ENCODE measurements at places on chromosomes 11 and 22.

DNA sequence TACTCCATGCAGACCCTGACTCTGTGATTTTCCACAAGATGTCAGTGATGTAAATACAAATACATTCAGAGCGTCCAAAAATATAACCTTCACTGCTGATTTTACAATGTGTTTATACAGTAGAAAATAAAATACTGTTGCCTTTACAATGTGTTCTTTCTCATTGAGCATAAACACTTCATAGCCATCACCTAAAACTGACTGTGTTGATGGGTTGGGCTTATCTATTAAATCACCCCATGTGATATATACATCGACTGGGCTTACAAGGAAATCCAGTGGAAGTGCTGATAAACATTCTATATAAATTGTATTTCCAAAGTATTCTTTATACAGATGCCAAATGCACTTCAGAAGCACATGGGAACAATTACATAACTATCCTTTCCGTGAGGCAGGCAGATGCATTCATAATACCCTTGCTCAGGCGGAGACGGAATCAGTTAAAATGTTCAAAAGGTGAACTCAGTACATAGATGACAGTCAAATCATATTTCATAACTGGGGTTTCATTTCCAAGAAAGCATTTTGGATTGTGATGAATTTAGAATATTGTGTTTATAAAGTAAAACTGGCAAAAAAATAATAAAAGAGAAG lies 27.7 kb downstream of the DDI1 start:
- DNase-seq = no peak

- DNase-seq = no peak
Observed at GRCh38 chr11:134945993-134946392, 534.0 kb upstream of the B3GAT1 start.

DNA sequence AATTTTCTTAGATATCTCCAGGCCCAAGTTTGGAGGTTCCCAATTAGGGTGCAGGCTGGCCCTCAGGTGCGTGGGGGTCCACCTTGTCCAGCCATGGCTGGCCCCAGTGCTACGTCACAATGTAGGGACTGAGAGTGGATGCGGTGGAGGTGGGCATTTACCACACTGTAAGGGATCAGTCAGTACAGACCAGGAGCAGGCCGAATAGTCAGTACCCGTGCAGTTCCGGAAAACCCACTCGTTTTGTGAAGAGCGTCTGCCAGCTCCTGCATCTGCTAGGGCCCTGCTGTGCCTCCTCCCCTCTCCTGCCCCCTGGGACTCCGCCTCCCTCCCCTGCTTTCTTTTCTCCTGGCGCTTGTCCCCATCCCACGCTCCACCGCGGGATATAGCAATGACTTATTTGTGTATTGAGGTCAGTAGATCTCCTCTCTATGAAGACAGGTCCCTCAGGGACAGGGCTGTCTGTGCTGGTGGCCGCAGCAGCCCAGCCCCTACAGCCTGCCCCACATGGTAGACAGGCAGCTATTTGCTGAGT lies 50.4 kb upstream of the SEPTIN5 start:
- DNase-seq = peak; percentile 88

- DNase-seq = no peak
Observed at GRCh38 chr22:39612811-39613548, 42.4 kb downstream of the CACNA1I start.

- no peak for DNase-seq
Observed at GRCh38 chr22:35203583-35203982, 53.7 kb upstream of the HMGXB4 start.

DNA sequence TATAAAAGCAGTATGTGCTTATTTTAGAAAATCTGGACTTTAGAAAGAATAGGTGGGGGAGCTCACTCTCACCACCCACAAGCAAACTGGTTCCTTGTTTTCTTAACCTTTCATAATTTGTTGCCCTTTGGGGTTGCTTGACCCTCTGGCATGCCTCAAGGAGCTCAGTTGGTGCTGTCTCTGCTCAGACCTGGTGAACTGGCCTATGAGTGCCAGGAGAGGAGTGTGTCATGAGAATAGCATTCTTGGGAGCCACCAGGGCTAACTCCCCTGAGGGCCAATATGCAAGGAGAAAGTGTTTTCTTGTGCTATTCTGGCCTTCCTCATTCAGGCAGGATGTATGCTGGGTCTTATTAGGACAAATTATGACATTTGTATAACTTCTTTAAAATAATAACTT lies 21.0 kb upstream of the AMOTL1 start:
- DNase-seq = peak; percentile 40

DNA sequence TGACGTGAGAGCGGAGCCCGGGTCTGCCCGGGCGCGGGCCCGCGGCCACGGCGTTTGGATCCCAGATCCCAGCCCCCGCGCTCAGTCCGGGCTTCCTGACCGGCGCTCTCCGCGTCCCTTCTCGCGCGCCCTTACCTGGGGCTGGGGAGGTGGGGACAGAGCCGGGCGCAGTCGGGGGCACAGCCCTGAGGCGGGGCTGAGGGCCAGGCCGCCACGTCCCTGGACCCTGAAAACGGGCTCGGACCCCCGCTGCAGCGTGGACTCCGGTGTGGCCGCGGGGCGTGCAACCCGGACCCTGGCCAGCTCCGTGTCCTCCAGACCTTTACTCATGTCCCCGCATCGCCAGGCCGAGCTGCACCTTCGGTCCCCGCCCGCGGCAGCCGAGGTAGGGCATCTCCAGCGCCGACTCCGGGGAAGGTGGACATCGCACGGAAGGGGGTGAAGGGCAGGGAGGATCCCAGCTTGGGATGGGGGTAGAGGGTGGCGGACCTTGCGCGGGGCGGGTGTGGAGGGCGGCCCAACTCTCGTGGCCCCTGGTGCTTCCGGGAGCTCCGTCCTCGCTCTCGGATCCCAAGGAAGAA lies 9.9 kb upstream of the AIFM3 start:
- DNase-seq = no peak

DNA sequence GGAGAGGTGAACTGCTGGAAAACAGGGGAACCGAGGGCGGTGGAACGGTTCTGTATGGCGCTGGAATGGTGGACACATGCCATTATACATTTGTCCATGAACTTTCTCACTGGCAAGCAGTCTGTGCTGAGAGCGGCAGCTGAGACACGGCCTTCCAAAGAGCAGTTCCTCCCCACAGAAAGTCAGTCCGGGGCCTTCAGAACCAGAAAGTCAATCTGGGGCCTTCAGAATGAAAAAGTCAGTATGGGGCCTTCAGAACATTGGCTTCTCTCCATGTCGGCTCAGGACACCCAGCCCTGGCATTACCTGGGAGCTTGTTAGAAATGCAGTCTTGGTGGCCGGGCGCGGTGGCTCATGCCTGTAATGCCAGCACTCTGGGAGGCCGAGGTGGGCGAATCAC lies 8.8 kb downstream of the TXN2 start:
- DNase-seq = no peak

GRCh38 chr11:27447288-27448183 lies 25.1 kb downstream of the LGR4 start:
- DNase-seq = peak; percentile 85

DNA sequence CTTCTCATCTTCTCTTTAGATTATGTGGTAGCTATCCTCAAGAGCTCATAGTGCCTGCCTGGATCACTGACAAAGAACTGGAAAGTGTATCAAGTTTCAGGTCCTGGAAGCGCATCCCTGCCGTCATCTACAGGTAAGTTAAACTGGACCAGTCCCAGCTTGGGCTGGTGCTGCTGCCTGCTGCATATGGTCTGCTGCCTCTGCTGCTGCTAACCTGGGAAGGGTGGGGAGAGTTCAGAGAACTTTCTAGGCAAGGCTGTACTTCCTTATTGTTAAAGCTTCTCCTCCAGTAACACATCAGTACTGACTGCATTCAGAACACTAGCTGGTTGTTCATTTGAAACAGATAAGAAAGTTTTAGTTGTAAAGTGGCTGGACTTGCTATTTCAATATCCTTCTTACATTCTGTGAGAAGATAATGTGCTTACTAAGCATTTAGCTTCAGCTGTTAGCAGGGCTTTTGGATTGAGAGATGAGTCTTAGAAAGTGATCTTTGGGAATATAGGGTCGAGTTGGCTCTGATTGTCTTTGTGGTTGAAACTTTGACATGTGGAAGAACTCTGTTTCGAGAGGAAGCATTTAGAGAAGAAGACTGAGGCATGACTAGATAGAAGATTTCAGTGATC lies 77.3 kb upstream of the HORMAD2 start:
- no peak for DNase-seq

- no peak for DNase-seq
Observed at GRCh38 chr11:6356503-6357055, 33.7 kb upstream of the SMPD1 start.

- DNase-seq = no peak
Observed at GRCh38 chr11:15412054-15412453, 297.3 kb downstream of the INSC start.

GRCh38 chr11:123080015-123080414 lies 18.1 kb upstream of the HSPA8 start:
- DNase-seq = no peak

DNA sequence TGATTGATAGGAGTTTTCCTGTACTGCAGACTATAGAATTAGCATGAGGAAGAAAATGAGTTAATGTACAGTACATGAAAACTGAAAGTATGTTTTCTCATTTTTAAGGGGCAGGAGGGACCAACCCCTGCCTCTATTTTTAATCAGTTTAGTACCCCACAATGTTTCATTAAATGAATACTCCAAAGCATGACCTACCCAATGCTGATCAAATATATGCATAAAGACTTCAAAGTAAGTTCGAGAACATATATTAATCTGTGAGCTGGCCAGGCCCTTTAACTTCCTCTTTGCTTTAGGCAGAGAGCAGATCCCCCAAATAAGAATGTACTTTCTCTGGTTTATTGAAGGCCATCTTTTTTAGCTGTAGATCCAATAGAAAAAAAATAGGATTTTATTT lies 161.0 kb downstream of the FCHSD2 start:
- no peak for DNase-seq

DNA sequence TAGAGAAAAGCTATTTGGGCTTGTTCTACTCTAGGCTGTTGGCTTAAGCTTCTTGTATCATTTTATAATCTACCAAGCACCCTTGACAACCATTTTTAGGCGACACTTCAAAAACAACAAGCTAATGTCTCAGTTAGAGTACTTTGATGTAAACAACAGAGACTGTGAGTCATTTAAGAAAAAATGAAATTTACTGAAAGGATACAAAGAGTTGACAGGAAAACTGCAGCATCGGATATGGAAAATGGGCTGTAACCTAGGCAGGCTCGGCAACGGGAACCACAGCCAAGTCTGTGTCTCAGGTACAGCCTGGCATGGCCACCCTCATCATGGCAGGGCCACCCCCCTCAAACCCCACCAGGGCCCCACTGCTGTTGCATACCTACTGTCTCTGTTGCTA lies 4.4 kb upstream of the RNF169 start:
- no peak for DNase-seq

- DNase-seq = peak; percentile 44
Observed at GRCh38 chr11:78350091-78350645, 67.5 kb downstream of the GAB2 start.

DNA sequence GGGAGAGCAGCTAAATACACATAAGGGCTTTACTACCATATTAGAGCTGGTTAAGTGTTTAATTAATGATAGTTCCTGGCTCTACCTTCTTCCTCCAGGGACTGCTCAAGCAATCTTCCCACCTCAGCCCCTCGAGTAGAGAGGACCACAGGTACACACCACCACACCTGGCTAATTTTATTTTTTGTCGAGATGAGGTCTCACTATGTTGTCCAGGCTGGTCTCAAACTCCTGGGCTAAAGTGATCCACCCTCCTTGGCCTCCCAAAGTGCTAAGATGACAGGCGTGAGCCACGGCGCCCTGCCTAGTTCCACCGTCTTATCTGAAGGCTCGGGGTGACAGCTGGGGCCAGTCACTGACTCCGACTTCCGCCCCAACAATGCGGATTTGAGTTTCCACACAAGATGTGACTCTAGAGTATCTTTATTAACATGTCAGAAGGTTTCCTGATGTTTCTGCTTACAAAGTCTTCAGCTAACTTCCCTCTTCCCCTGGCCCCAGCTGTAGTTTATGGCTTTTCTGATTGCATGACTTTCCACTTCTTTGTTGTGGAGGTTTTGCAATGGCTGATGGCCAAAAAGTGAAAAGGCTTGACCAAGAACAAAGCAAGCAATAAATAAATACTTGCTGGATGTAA lies 16.8 kb downstream of the TPST2 start:
- peak; percentile 62 for DNase-seq

DNA sequence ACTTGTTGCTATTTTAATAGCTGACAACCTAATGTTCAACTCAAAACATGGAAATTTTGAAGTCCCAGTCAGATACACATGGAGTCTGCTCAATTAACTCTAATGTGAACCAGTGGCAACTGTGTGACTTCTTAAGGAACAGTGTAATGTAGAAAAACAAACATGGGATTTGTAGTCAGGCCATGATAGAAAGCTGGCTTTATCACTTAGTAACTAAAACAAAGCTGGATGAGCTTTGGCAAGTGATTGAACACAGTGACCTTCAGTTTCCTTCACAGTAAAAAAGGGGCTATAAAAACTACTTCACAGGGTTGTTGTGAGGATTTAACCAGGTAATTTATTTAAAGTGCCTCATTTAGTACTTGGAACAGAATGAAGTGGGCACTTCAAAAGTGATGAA lies 62.6 kb downstream of the PRCP start:
- no peak for DNase-seq

- no peak for DNase-seq
Observed at GRCh38 chr11:110505528-110506284, 76.0 kb downstream of the FDX1 start.

- DNase-seq = peak; percentile 68
Observed at GRCh38 chr22:27879923-27880322, 39.1 kb downstream of the PITPNB start.

GRCh38 chr11:94928117-94928990 lies 45.0 kb downstream of the CWC15 start:
- DNase-seq = peak; percentile 31

GRCh38 chr11:128463371-128463829 lies 124.0 kb downstream of the ETS1 start:
- DNase-seq = peak; percentile 93

All from cardiac fibroblast (primary cell).